IPS DF 19.7 (cell line): ENCODE measurements at places on chromosomes 13 and 19.

- DNase-seq: no peak
These were observed 28.4 kb downstream of the UBAC2 start for GRCh38 chr13:99228737-99229691.

- DNase-seq: no peak
These were observed 27.6 kb downstream of the ELL start for GRCh38 chr19:18494267-18494607.

DNA sequence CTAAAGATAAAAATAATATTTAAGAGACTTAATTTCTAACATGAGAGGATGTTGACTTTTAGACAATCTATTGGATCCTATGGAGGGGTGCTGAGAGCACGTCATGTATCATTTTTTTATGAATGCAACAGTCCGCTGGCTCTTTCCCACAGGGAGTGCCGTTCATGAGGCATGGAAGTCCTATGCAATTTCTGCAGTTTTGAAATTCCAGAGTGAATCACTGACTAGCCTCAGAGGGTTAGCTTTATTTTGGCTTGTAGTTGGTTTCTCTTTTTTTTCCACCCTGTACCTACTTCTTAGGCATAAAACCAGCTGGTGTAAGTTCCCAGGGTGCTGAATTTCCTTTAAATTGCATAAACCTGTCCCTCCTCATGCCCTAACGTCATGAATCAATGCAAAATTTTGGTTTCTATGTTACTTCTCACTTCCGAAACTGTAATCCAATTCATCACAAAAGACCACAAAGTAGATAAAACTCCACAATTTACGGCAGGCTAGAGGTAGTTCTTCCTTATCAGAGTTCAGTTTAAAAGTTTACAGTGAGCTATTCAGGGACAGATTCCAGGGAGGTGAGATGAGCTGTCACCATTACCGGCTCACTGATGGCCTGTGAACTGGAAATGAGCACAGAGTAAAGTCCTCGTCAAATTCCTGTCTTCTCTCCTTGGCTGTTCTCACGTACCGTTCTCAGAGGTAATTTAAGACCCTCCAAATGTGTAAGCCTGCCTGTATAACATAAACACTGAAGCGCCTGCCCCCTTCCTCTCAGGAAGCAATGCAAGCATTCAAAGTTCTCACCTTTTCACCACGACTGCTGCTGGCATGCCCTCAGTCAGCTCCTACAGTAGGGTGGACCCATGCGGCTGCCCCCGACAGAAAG is 216.6 kb upstream of the SLC10A2 start:
- no peak for DNase-seq

DNA sequence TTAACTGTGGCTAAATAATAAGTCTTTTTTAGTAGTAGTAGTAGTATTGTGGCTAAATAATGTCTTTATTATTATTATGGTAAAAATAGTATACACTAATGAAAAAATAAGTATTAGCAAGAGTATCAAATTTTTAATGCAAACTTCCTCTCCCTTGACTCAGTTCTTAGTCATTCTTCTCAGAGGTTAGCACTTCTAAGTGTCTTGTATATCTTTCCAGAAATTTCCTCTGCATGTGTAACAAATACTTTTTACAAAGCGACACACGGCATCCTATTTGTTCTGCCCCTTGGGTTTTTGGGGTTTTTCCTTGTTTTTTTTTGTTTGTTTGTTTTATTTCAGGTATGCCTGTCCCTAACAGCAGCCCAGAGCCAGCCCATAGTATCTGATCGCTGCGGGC is 20.9 kb downstream of the SIN3B start:
- no peak for DNase-seq

DNA sequence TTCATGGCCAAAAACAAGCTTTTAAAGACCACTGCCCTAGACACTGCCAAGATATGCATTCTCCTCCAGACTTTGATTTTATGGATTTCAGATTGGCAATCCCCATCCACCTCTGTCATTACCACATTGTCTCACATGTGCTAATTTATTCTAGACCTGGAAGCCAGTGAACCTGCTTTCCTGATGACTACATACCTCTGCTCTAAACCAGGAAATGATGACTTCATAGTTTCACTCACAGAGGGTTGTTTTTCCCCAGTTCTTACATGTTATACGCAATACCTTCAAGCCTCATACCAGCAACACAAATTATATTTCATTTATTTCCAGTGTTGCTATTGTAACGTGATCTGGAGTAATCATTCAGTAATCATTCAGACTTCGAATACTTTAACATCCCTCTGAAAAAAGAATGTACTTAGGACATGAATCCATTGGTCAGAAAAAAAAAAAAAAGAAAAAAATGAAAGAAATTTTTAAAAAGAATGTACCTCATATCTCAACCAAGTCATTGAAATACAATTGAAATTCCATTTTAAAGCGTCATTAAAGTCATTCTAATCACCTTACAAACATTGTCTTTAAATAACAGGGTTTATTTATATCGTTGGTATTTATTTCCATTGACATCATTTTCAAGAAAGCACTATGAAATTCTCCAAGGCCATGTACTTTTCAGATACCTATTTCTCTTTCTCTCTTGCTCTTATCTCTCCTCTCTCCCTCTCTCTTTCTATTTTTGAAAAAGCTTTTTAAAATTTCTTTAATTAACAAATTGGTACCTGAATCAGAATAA is 33.4 kb upstream of the KLF5 start:
- DNase-seq: no peak

GRCh38 chr13:111034811-111035210 is 80.3 kb upstream of the ARHGEF7 start:
- DNase-seq: no peak

GRCh38 chr19:575527-576506 is 3.4 kb downstream of the BSG start:
- DNase-seq: no peak

DNA sequence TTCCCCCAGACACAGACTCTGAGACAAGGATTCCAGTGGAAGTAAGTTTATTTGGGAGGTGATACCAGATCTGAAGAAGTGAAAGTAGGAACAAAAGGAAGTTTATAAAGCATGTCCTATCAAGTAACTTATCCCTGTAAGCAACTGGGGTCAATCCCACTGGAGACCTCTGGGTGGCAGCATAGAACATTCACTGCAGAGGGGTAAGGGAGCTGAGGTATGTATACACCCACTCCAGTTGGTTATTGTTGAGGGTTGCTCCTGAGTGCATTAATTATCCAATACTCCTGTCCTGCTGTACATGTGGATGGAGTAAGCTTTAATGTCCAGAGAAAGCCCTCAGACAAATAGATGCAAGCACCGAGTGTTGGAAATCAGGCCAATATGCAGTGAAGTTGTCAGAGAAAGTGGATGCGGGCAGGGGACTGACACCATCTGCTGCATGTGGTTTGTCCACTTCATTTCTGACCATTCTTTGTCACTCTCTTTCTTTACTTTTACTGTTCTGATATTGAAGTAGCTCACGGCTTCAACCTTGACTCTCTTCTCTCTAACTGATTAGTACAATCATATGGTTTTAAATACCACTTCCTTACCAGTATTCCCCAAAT is 46.7 kb downstream of the NOTCH3 start:
- peak; percentile 38 for DNase-seq

- no peak for DNase-seq
These were observed 21.9 kb upstream of the TTYH1 start for GRCh38 chr19:54393381-54393780.

GRCh38 chr19:2451138-2451537 is 5.6 kb downstream of the LMNB2 start:
- DNase-seq: no peak

DNA sequence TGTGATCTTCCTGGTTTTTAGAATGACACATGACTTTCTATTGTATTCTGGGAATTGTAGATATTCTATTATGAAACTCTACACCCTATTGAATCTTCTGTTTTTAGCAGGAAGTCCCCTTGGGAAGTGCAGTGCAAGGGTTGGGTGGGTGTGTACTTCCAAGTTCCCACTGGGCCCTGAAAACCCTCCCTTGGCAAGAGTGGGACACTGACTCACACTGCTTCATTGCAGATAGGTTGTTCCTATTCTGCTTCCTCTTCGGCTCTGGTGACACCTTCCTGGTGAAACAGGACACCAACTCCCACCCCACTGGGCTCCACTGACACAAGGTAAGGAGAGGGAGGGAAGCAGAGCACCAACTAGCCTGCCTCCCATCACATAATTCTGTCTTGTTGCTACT is 121.8 kb downstream of the KCTD12 start:
- no peak for DNase-seq

- no peak for DNase-seq
These were observed 246.1 kb downstream of the UQCRFS1 start for GRCh38 chr19:28966737-28967399.

DNA sequence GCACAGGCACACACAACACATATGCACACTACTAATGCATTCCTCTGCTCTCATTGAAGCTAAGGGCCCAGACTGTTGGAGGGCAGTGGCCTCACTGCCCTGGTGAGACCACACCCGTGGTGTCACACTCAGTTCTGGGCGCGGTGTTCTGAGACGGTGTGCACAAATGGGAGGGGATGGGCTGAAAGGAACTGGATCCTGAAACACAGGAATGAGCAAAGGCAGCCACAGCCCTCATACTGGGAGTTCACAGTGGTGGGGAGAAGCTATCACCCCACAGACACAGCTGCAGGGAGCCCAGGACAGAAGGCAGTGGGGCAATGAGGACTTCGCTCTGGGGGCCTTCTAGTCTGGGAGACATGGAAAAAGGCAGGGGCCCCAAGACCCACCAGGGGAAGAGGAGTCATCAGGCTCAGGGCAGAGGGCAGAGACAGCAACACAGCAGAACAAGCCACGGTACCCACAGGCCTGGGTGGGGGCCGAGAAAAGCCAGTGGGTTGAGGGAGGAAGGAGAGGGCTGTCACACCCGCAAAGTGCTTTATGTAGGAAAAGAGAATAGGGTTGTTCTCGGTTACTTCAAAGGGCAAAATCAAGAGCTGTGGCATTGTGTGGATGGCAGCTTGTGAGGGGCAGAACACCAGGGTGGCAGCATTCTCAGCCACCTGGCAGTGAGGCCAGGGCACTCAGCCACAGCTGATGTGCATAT is 75.4 kb upstream of the GPR183 start:
- no peak for DNase-seq

GRCh38 chr13:79406597-79406908 is 498 bp upstream of the RBM26 start:
- DNase-seq: no peak
